ENCODE measurements at places on chromosomes 11 and 22. TPM values are rescaled to one million over a fixed set of nuclear protein-coding genes. Genes with fewer than 3 reads are reported as not detected.

Gene FZD4
- 0.03 TPM for total RNA-seq

DNA sequence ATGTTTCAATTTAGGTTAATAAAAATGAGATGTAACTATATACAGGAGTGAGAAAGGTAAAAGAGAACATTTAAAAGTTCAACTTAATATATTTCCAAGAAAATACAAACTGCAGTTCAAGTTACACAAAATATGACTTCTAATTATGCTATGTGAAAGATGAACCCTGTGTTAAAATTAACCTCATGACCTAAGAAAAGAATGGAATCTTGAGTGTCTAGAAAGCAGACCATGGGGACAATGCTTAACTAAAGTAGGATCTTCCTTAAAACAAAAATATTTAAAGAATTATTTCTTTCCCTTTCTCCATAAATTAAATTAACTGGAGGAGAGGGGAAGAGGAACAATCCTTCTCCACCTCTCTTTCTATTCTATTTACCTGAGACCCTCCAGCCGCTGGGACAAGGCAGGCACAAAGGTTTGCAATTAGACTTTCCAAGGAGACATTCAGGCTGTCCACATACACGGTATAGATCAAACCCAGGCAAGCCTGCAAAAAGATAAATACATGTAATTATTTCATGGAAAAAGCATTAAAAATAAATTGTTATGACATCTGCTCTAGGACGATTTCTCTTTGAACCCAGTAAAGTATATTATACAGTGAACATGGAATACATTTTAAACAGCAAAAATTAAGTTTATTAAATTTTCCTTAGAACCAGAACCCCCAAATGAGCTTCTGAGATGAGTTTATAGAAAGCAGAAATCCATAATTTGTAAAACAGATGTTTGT lies 264.5 kb downstream of the SBF2 start:
- no peak overlapping the region for H3K4me3 ChIP-seq
- no peaks in the 10 kb centered on the region for H3K4me1 ChIP-seq
- no peaks in the 10 kb centered on the region for H3K27me3 ChIP-seq
- DNase-seq: no peak

DNA sequence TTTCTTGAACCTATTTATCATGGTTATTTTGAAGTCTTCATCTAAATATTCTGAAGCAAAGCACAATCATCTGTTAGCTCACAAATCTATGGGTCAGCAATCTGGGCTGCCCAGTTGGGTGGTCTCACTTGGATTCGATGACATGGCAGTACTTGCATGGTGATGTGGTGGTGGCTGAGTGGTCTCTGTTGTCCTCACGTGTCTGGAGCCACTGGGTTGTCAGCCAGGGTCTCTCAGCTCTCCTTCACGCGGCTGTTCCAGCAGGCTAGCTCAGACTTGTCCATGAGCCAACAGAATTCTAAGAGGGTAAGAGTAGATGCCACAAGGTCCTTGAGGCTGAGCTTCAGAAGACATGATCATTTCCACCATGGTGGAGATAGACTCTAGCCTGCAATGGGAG lies 66.4 kb upstream of the KCNQ1OT1 start:
- no peaks in the 10 kb centered on the region for H3K36me3 ChIP-seq
- no peak overlapping the region for H3K4me3 ChIP-seq
- no peak overlapping the region for H3K27ac ChIP-seq
- H3K27me3 ChIP-seq: no peaks in the 10 kb centered on the region

- no peak for DNase-seq
- H3K27ac ChIP-seq: no peak overlapping the region
- no peaks in the 10 kb centered on the region for H3K27me3 ChIP-seq
- H3K4me1 ChIP-seq: peaks cover 49% of the 10 kb centered on the region
These were observed 106.2 kb downstream of the ABTB2 start for GRCh38 chr11:34251589-34251980.

DNA sequence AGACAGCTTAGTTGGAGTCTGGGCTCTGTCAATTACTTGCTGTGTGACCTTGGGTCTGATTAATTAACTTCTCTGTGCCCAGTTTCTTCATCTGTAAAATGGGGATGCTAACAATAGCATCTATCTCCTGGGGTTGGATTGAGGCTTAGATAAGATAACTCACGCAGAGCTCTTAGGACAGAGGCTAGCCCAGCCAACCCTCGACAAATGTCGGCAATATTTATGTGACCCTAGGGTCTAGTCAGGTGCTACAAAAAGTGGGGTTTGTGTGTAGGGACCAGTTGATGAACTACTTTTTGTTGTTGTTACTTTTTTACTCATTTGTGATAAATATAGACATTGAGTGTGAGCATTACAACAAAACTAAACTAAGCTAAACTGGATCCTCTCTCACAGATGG lies 22.4 kb downstream of the SYT13 start:
- H3K4me1 ChIP-seq: no peaks in the 10 kb centered on the region
- no peak for DNase-seq
- no peaks in the 10 kb centered on the region for H3K27me3 ChIP-seq
- H3K27ac ChIP-seq: no peak overlapping the region
- H3K36me3 ChIP-seq: no peaks in the 10 kb centered on the region
- H3K4me3 ChIP-seq: no peak overlapping the region

GRCh38 chr11:117458275-117459122 lies 130.8 kb downstream of the CEP164 start:
- H3K36me3 ChIP-seq: no peaks in the 10 kb centered on the region
- no peak for DNase-seq
- no peak overlapping the region for H3K4me3 ChIP-seq

DNA sequence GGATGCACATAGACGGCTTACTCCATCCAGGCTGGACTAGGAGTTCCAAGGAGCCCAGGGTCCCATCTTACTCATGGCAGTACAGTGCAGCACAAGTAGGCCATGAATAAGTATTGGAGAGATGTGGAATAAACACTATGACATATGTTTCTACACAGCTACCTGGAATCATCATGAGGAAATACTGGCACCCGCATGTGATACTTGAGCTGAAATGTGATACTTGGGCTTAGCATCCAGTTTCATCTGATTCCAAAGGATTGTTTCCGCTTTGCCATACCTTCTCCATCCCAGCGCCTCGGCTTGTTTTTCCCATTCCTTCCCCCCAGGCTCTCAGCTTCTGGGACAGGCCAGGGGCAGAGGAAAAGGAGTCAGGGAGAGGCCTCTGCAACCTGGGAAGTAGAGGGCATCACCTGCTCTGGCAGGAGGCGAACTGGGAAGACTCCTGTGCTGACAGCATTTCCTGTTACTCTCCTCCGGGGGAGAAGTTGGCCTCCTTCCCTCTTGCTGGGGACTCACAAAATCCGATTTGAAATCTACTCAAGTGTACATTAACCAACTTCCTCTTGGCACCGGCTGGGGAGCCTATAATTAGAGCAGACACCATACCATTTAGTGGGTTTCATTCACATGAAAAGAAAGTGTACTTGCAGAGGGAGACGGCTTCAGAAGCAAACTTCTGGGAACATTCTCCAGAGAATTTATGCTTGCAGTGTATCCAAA lies 187.8 kb downstream of the MIAT start:
- no peak for DNase-seq
- H3K4me1 ChIP-seq: no peaks in the 10 kb centered on the region
